ENCODE measurements at places on chromosomes 7 and 10. TPM values are rescaled to one million over a fixed set of nuclear protein-coding genes. Genes with fewer than 3 reads are reported as not detected.

DNA sequence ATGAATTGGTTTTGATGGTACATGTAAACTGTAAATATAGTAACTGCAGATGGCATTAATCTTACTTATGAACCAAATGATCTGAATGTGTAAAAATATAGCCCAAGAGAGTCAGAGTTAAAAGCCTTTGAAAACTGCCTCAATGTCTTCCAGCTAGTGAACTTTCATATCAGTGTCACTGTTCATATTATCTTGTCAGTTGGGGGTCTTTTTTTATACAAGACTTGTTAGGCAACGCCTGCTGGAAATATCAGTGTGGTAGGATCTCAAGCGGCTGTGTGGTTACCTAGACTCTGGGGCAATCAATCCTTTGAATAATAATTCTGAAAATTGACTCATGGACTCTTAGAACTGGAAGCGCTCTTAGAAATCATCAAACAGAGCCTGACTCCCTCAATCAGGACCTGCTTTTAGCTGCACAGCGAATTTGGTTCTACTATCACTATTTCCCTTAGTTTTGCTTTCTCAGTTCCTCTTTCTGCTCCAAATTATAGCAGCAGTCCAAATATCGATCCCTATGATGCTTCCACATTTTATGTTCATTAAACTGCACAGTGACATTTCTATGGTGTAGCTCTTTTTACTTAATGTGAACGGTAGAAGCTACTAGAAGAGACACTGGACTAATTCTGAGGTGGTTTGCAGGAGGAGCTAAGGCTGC, 100.1 kb upstream of the COL1A2 start:
- no peak for DNase-seq

GRCh38 chr7:42469341-42469740, 232.3 kb upstream of the GLI3 start:
- DNase-seq, result no peak

DNA sequence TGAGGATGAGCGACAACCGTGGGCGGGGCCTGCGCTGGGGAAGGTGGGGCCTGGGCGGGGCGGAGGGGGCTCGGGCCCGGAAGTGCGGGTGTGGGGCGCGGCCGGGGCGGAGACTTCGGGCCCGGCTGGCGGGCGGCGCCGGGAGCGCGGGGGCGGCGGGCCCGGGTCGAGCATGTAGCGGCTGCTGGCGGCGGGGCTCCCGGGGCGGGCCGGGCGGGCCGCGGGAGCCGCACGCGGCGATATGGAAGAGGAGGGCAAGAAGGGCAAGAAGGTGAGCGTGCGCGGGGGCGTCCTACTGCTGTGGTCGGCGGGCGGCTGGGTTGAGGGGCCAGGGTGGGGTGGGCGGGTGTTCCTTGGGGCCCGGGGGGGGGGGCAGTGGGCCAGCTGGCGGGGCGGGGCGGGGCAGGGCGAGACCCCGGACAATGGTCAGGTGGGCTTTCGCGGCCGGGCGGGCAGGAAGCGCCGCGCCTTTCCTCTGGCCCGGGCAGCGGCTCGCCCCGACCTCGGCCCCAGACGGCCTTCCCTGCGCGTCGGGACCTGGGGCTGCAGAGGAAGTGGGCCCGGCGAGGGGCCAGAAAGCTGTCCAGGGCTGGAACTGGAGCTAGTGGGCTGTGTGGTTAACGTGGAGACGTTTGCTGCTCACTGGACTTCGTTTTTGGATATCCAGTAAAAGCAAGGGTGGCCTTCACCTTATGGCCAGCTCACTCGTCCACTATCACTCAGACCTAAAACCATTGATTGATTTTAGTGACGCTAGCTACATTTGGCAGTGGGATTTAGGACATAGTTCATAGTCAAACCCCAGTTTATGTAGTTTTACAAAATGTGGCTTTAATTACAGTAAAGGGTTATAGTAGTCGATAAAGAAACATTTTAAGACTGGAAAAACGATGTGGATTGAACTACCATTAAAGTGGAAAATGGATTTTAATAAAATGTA, at the start of gene CCM2:
CCM2 (plus strand) TSS at position 109 of the 940 bp plus-strand sequence; CDS start at position 242, 133 bp downstream.
- no peak for DNase-seq

DNA sequence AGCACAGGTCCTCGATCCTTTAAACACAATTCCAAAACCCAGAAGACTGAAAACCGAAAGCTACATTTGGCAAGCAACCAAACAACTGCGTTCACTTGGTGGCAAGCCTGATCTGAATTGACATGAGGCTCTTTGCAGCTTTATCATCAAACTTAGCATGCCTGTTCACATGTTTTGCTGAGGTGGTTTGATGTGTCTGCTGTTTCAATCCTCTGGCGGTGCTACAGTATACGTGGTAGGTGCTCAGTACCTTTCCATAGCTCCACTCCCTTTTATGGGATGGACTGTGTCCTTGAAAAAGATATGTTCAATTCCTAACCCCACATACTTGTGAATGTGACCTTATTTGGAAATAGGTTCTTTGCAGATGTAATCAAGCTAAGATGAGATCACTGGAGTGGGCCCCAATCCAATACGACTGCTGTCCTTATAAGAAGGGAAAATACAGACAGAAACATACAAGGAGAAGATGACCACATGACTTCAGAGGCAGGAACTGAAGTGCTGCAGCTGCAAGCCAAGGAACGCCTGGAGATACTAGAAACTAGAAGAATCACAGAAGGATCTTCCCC, 33.4 kb downstream of the CCDC6 start:
- no peak for DNase-seq

DNA sequence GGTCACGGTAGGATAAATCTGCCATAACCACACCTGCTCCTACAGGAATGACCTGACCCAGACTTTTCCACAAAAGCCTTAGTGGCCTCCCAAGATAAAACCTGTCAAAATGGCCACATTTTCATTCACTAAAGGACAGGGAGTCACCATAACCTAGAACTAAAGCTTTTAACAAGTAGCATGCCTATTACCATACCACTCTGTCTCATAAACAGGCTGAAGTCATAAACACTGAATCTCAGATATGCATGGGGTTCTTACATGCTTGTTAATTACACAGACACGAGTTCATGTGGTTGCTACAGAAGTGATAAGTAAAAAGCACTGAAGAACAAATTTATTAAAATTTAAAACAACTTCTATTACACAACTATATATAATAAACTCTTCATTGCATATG, 56.0 kb downstream of the HIPK2 start:
- DNase-seq, result no peak

DNA sequence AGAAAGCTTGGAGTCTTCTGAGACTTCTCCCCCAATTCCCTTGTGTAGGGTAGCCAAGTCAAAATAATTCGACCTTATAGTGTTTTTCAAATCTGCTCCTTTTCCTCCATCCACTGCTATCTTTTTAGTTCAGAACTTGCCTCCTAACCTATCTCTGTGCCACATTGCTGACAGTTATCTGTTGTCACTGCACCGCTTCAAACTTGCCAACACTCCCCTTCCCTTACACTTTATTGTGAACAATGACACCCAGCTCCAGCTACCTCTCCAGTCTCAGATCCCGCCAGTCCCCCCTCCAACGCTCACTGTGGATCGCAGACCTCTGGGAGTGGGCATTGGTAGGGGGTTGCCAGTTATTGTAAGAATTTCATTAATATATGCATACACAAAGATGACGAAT, 16.3 kb upstream of the HPS1 start:
- no peak for DNase-seq

VWC2 gene
- total RNA-seq, result 0.02 TPM

NKX6-2 gene
- 0.13 TPM for total RNA-seq

SEMA3C gene
- total RNA-seq, result 1.4 TPM

All from H9 (cell line).